ENCODE measurements at places on chromosomes 4 and X. TPM values are rescaled to one million over a fixed set of nuclear protein-coding genes. Genes with fewer than 3 reads are reported as not detected.

The EIF1AX gene
- total RNA-seq, result 74.2 TPM

The EREG gene
- total RNA-seq, result not detected

The XAGE1B gene
- not detected for total RNA-seq

The TRPC3 gene
- not detected for total RNA-seq

The TEX11 gene
- not detected for total RNA-seq

The XKRX gene
- total RNA-seq, result 1.8 TPM

The NCAPG gene
- 0.81 TPM for total RNA-seq

The FAM47E gene
- total RNA-seq, result 1.3 TPM

The ERVMER34-1 gene
- total RNA-seq, result not detected

The RAI2 gene
- total RNA-seq, result 2.9 TPM

The MAGEA12 gene
- not detected for total RNA-seq

The COL25A1 gene
- total RNA-seq, result 0.10 TPM

The ASMT gene
- total RNA-seq, result not detected

The SERPINA7 gene
- total RNA-seq, result not detected

GRCh38 chrX:78886550-78886949 lies 58.6 kb upstream of the P2RY10 start:
- H3K27me3 ChIP-seq, result no peaks in the 10 kb centered on the region
- H3K36me3 ChIP-seq, result no peaks in the 10 kb centered on the region
- no peak overlapping the region for H3K4me3 ChIP-seq
- no peak overlapping the region for H3K27ac ChIP-seq

GRCh38 chr4:181528570-181529184 lies 714.5 kb upstream of the TENM3 start:
- H3K4me3 ChIP-seq, result no peak overlapping the region
- no peak for DNase-seq
- H3K27me3 ChIP-seq, result no peaks in the 10 kb centered on the region
- H3K4me1 ChIP-seq, result no peaks in the 10 kb centered on the region
- no peak overlapping the region for H3K27ac ChIP-seq
- no peaks in the 10 kb centered on the region for H3K36me3 ChIP-seq

DNA sequence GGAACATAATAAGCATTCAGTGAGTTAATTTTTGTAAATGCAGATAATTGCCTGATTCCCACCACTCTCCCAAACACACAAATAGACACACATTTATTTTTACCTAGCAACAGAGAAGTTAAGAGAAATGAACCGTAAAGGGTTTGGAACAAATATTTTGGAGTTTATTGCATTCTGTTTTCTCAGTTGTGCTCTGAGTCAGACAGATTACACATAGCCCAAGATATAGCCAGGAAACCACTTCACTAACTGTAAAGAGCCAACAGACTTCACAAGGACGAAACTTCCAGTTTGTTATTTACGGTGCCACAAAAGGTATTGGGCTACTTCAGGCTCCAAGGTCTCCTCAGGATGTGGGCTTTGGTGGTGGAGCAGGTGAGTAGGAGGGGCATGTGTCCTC lies 217.0 kb downstream of the BMPR1B start:
- no peak for DNase-seq
- no peak overlapping the region for H3K4me3 ChIP-seq
- H3K27me3 ChIP-seq, result no peaks in the 10 kb centered on the region
- H3K36me3 ChIP-seq, result no peaks in the 10 kb centered on the region
- H3K27ac ChIP-seq, result no peak overlapping the region

DNA sequence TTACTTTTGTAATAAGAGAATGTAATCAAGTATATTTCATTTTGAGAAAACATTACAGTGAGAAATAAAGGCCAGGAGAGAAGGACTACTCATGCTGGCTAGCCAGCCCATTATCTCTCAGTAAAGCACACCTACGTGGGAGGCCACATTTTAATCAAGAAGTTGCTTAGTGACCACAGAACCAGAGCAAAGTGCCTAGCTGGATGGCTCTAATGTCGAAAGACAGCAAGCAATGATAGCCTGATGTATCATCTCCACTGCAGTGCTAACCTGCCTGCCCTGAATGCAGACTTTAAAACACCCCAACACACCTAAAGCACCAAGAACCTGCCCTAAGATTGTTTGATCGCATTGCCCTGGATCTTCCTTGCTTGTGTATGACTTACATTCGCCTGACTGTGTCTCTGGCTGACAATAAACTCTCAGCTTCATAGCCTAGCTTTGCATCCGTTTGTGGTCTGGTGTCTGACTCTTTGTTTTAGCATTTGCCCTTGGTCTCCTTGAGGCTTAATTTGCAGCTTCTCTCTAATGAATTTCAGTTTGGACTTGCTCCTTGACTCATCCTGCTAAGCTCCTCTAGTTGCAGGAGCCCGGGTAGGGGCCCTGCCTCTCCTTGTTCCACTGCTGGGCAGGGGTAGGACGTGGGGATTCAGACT lies 31.4 kb upstream of the SOWAHD start:
- no peaks in the 10 kb centered on the region for H3K27me3 ChIP-seq
- peak overlapping the region; percentile 67 for H3K27ac ChIP-seq
- H3K36me3 ChIP-seq, result no peaks in the 10 kb centered on the region
- peak overlapping the region; percentile 57 for H3K4me3 ChIP-seq

- no peaks in the 10 kb centered on the region for H3K36me3 ChIP-seq
- H3K27ac ChIP-seq, result no peak overlapping the region
- no peaks in the 10 kb centered on the region for H3K4me1 ChIP-seq
- no peak overlapping the region for H3K4me3 ChIP-seq
- DNase-seq, result no peak
These were observed 48.4 kb downstream of the UNC5C start for GRCh38 chr4:95500361-95500760.

- H3K27ac ChIP-seq, result no peak overlapping the region
- no peaks in the 10 kb centered on the region for H3K36me3 ChIP-seq
- no peak overlapping the region for H3K4me3 ChIP-seq
- H3K4me1 ChIP-seq, result no peaks in the 10 kb centered on the region
- no peaks in the 10 kb centered on the region for H3K27me3 ChIP-seq
These were observed 887.6 kb downstream of the ADGRL3 start for GRCh38 chr4:62087706-62088105.

- H3K4me1 ChIP-seq, result peaks cover 19% of the 10 kb centered on the region
- no peak overlapping the region for H3K27ac ChIP-seq
- DNase-seq, result no peak
- H3K4me3 ChIP-seq, result no peak overlapping the region
- H3K36me3 ChIP-seq, result no peaks in the 10 kb centered on the region
- H3K27me3 ChIP-seq, result no peaks in the 10 kb centered on the region
These were observed 3.2 kb upstream of the CLOCK start for GRCh38 chr4:55549888-55550287.

DNA sequence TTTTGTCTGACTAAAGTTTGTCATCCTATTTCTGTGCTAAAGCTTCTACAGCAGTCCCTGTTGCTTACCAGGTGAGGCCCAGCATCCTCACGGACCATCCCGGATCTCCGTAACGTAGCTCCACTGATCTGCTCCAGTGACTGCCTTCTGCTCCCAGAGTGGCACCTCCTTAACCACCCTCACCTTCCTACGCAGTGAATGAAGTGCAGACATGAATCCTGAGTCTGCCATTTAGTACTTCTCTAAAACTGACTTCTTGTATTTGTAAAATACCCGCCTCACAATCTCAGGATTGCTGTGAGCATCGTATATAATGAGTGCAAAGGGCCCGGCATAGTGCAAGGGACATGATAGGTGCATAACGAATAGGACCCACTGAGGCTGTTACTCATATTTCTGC lies 27.7 kb upstream of the ACSL1 start:
- H3K4me3 ChIP-seq, result no peak overlapping the region
- peaks cover 12% of the 10 kb centered on the region for H3K27me3 ChIP-seq
- no peak overlapping the region for H3K27ac ChIP-seq
- peaks cover 11% of the 10 kb centered on the region for H3K4me1 ChIP-seq
- no peaks in the 10 kb centered on the region for H3K36me3 ChIP-seq
- DNase-seq, result no peak

GRCh38 chr4:146202665-146203064 lies 11.7 kb upstream of the REELD1 start:
- no peak for DNase-seq
- H3K36me3 ChIP-seq, result peaks cover 41% of the 10 kb centered on the region
- H3K4me1 ChIP-seq, result no peaks in the 10 kb centered on the region
- no peak overlapping the region for H3K4me3 ChIP-seq
- no peak overlapping the region for H3K27ac ChIP-seq

DNA sequence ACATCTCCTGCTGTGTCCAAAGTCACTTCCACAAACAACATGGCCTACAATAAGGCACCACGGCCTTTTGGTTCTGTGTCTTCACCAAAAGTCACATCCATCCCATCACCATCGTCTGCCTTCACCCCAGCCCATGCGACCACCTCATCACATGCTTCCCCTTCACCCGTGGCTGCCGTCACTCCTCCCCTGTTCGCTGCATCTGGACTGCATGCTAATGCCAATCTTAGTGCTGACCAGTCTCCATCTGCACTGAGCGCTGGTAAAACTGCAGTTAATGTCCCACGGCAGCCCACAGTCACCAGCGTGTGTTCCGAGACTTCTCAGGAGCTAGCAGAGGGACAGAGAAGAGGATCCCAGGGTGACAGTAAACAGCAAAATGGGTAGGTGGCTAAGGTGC lies 123.9 kb downstream of the PDLIM5 start:
- DNase-seq, result no peak
- H3K27ac ChIP-seq, result no peak overlapping the region
- no peaks in the 10 kb centered on the region for H3K27me3 ChIP-seq
- no peak overlapping the region for H3K4me3 ChIP-seq
- H3K36me3 ChIP-seq, result no peaks in the 10 kb centered on the region

DNA sequence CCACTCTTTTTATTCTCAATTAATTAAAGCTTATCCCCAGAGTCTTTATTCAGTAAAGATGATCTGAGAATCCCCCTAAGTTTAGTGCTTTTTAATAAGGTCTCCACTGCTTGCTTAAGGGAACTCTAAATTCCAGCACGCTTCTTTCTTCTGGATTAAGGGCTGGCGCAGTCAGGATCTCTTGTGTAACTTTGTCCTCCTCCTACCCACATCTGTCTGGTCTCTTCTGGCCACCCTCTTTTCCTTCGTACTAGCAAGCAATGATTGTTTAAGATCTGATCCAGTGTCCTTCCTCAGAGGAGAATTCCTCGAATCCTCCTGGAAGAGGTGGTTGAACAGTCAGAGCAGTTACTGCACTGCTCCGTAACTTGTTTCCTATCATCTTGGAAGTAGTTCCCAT lies 14.0 kb upstream of the PAQR3 start:
- H3K27me3 ChIP-seq, result peaks cover 16% of the 10 kb centered on the region
- H3K27ac ChIP-seq, result no peak overlapping the region
- DNase-seq, result no peak
- H3K4me1 ChIP-seq, result no peaks in the 10 kb centered on the region
- H3K36me3 ChIP-seq, result no peaks in the 10 kb centered on the region
- H3K4me3 ChIP-seq, result no peak overlapping the region

DNA sequence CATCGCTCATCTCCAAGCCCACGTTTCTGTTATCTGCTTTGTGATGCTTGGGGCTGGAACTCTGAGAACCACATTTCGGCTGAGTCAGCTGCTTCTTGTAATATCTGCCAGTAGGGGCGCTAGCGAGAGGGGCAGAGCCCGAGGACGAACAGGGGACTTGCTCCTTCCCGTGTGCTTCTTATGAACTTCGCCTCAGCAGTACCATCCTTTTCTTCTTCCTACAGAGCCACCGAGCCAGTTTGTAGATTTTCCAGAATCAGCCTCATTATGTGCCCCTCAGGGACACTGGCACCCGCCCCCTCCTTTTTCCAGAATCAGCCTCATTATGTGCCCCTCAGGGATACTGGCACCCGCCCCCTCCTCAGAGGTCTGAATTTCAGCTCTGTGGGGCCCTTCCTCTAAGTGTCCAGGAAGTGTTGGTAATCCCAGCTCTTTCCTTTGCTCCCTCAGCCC lies 441.7 kb upstream of the RASGEF1B start:
- H3K27me3 ChIP-seq, result peaks cover 8% of the 10 kb centered on the region
- peak; percentile 79 for DNase-seq
- peaks cover 10% of the 10 kb centered on the region for H3K4me1 ChIP-seq
- H3K27ac ChIP-seq, result no peak overlapping the region
- no peaks in the 10 kb centered on the region for H3K36me3 ChIP-seq

- H3K4me1 ChIP-seq, result no peaks in the 10 kb centered on the region
- H3K36me3 ChIP-seq, result no peaks in the 10 kb centered on the region
- H3K27ac ChIP-seq, result no peak overlapping the region
- DNase-seq, result no peak
- no peak overlapping the region for H3K4me3 ChIP-seq
- H3K27me3 ChIP-seq, result peaks cover 4% of the 10 kb centered on the region
These were observed 22.4 kb downstream of the ANK2 start for GRCh38 chr4:113071805-113072204.

DNA sequence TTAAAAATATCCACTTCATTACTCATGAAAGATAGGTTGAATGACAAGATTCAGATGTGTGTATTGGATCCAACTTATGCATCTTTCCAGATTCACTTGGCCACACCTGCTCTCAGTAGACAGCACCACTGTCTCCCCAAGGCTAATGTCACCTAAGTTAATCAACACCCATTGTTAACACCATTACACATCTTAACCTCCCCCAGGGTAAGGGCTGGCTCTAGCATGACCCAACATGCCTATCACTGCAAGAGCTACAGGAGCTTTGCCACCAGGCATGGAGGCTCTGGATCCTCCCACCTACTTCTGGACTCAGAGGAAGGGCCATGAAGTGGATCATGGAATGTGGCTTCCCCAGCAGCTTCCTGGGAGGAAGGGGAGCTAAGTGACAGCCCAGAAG lies 32.8 kb upstream of the LSM6 start:
- no peak for DNase-seq
- no peak overlapping the region for H3K27ac ChIP-seq
- no peaks in the 10 kb centered on the region for H3K27me3 ChIP-seq
- H3K36me3 ChIP-seq, result no peaks in the 10 kb centered on the region
- no peak overlapping the region for H3K4me3 ChIP-seq

DNA sequence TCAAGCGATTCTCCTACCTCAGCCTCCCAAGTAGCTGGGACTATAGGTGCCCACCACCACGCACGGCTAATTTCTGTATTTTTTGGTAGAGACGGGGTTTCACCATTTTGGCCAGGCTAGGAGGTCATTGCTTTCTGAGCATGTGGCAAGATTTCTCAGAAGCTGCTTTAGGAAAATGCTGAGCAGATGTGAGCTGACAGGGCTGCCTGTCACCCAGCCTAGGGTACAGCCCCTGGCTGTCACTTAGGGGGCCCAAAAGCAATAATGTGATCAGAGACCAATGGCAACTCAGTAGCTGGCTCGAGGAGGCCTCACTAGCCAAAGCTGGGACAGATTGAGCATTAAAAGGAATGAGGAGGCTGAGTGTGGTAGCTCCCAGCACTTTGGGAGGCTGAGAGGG lies 64.8 kb downstream of the TNIP2 start:
- H3K4me1 ChIP-seq, result peaks cover 34% of the 10 kb centered on the region
- no peaks in the 10 kb centered on the region for H3K27me3 ChIP-seq
- DNase-seq, result no peak
- peaks cover 92% of the 10 kb centered on the region for H3K36me3 ChIP-seq
- no peak overlapping the region for H3K4me3 ChIP-seq
- peak overlapping the region; percentile 76 for H3K27ac ChIP-seq

- peaks cover 8% of the 10 kb centered on the region for H3K27me3 ChIP-seq
- H3K27ac ChIP-seq, result no peak overlapping the region
- no peak overlapping the region for H3K4me3 ChIP-seq
- no peaks in the 10 kb centered on the region for H3K4me1 ChIP-seq
- no peaks in the 10 kb centered on the region for H3K36me3 ChIP-seq
These were observed 11.7 kb upstream of the IL21 start for GRCh38 chr4:122632396-122633143.
